Stimulated activated CD4-positive, alpha-beta T cell treated with anti-CD3 and anti-CD28 coated beads, TNF-alpha, amount 100 ng/mL, for 1 hour (primary cell): ENCODE measurements at places on chromosomes 5 and 9.

- DNase-seq: no peak
These were observed 26.0 kb downstream of the SLC31A2 start for GRCh38 chr9:113176803-113177202.

GRCh38 chr9:106334081-106334480 lies 528.9 kb upstream of the ZNF462 start:
- no peak for DNase-seq

GRCh38 chr5:112532654-112533360 lies 113.7 kb upstream of the EPB41L4A start:
- no peak for DNase-seq

- DNase-seq: no peak
These were observed 149.2 kb upstream of the ANKH start for GRCh38 chr5:15020736-15021135.

DNA sequence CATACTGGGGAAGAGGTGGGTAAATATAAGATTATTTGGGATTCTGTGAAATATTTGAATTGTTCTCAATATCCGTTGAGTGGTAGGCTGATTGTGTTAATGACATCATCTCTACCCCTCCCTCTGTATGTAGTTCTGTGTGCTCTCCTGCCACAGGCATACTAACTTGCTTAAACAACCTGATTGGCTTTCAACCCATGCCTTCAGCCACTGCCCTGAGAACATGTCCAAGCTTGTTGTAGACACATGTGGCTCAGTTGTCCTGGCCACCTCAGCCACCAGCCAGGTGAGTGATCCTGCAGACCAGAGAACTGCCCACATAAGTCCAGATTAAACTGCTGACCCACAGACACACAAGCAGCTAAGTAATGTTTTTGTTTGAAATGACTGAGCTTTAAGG lies 31.1 kb downstream of the ANKS6 start:
- DNase-seq: no peak

DNA sequence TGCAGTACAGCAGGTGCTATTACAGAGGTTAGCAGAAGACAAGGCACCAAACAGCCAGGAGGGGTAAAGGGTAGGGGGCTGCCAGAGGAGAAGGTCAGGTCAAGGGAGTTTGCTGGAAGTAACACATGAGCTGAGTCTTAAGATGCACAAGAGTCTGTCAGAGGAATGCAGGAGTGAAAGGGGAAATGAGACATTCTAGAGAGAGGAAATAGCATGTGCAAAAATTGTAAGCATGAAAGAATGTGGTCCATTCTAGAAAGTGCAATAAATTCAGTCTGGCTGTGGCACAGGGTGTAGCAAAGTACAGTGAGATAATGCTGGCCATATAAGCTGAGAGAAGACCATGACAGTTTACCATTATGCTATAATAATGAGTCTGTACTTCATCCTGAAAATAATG lies 6.6 kb downstream of the GOLGA1 start:
- no peak for DNase-seq

- DNase-seq: no peak
These were observed 109.3 kb upstream of the CPEB4 start for GRCh38 chr5:173778784-173779304.

GRCh38 chr9:73079326-73079725 lies 72.3 kb upstream of the ANXA1 start:
- no peak for DNase-seq

- no peak for DNase-seq
These were observed 242.1 kb upstream of the ZNF462 start for GRCh38 chr9:106620866-106621265.

GRCh38 chr9:73742412-73742811 lies 590.7 kb downstream of the ANXA1 start:
- DNase-seq: no peak

DNA sequence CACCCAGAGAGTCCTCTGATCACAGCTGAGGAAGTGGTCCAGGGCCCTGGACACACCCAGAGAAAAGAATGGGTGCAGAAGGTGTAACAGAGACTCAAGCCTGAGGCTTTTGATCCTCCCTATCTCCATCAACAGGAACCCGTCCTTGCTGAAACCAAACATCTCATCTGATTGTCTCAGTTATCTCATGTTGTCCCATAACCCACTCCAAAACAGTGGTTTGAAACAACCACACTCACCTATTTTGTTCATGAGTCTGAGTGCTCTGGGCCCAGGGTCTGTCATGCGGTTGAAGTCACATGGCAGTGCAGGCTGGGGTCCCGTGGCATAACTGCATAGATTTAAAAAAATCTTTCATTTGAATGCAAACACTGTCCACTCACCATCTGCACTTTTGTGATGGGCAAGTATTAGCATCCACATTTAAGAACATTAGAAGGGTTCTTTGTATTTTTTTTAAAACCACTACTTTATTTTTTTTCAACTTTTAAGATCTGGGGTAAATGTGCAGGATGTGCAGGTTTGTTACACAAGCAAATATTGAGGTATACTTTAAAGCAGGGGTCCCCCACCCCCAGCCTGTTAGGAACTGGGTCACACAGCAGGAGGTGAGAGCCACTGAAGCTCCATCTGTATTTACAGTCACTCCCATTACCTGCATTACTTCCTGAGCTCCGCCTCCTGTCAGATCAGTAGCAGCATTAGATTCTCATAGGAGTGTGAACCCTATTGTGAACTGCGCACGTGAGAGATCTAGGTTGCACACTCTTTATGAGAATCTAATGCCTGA lies 255.8 kb downstream of the ROR2 start:
- no peak for DNase-seq

DNA sequence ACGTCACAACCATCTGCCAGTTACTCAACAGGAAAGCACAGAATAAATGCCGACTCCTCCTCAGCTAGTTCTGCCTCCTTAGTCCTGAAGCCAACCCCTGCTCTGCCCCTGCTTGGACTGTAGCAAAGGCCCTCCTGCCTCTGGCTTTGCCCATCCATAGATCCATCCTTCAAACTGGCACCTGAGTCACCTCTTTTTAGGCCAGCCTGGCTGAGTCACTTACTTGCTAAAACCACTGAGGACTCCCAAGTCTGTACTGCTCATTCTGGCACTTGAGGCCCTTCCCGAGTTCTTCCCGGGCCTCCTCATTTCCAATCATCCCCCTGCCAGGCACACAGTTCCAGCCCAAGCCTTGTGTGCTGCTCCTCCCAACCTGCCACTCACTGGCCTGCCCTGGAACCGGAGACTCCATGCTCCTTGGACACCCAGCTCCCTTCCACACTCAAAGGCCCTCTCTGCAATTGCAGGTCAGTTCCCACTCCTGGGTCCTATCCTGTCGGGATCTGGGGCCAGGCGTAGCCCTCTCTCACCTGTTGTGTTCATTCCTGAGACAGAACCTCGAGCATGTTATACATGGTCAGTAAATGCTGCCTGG lies 220.1 kb downstream of the DAB2IP start:
- no peak for DNase-seq

DNA sequence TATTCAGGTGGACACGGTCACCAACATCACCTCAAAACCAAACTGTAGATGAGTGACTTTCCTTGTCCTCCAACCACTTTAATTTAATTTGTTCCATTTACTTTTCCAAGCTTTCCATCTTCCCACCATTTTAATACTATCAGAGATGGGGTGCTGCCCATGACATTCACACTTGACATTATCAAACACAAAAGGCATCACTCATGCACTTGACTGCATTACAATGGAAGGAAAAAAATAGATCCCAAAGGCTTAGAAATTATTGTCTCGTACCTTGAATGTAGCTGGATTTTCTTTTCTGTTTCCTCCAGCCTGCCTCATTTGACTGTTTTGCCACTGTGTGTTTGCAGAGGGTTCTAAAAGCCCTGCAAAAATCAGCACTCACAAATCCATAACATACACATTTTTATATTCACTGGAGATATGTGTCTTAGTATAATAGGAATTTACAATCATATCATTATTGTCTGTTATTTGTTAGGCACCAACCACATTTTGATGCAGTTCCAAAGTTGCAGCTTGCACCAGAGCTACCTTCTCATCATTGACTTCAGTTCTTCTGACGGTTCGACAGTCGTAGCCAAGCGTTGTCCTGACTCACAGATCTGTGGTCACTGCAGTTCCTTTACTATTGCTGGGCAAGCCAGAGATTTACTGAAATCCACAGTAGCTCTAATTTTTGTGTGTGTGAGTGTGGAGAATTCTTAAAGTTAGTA lies 712.3 kb upstream of the WWC1 start:
- no peak for DNase-seq

GRCh38 chr9:26324786-26325443 lies 567.7 kb downstream of the CAAP1 start:
- DNase-seq: no peak

- no peak for DNase-seq
These were observed 11.6 kb downstream of the FCN2 start for GRCh38 chr9:134892221-134892620.

GRCh38 chr5:99765011-99765410 lies 770.2 kb upstream of the FAM174A start:
- no peak for DNase-seq

- DNase-seq: no peak
These were observed 333.4 kb downstream of the YTHDC2 start for GRCh38 chr5:113846941-113847340.

GRCh38 chr5:13735691-13736090 lies 208.8 kb downstream of the DNAH5 start:
- no peak for DNase-seq

- no peak for DNase-seq
These were observed 27.7 kb downstream of the PLCXD3 start for GRCh38 chr5:41482715-41483114.

- DNase-seq: no peak
These were observed 342.5 kb downstream of the SPATA31D1 start for GRCh38 chr9:82331079-82331478.

GRCh38 chr5:113213551-113214425 lies 221.0 kb downstream of the TSSK1B start:
- no peak for DNase-seq

GRCh38 chr5:122283592-122283991 lies 28.4 kb upstream of the SNCAIP start:
- no peak for DNase-seq

DNA sequence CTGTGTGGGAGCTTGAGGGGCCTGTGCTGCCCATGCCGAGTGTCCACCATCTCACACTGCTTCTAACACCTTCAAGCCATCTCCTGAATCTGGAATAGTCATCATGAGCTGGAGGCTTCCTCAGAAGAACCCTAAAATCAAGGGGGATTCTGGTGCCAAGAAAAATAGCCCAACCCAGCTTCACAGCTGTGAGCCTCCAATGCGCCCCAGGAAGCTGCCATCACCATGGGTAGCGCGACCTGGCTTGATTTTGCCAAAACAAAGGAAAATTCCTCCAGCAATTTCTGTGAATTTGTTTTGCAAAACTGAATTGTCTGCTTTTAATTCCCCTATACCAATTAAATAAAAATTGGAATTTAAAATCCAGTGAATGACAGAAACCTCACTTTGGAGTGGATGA lies 6.2 kb upstream of the TIFAB start:
- no peak for DNase-seq

- no peak for DNase-seq
These were observed 14.7 kb downstream of the GM2A start for GRCh38 chr5:151267491-151268260.

DNA sequence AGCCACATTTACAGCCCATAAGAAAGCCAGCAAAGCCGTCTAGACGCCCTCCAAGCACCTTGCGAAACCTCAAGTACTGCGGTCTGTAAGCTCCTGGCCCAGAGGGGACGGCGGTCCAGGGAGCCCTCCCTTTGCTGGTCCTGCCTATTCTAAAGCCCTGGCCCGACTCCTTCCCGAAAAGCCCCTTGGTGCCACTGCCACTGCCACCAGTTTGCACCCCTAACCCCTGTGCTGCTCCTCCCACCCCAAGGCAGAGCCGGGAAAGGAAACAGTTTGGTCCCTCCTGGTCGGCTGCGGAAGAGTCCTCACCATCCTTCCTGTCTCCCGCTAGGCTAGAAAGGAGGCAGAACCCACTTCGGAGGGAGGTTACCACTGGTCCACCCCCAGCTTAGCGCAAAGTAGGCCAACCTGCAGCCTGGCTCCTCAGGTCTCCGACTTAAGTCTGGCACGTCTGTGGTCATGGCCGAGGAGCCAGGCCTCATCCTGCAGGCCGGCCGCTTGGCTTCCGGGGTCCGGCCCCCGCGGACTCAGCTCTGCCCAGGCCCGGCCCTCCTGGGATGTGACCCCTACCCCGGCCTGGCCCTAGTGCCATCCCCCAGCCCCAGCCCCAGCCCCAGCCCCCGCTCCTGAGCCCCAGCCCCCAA lies 916 bp downstream of the TOR1A start:
- DNase-seq: no peak

DNA sequence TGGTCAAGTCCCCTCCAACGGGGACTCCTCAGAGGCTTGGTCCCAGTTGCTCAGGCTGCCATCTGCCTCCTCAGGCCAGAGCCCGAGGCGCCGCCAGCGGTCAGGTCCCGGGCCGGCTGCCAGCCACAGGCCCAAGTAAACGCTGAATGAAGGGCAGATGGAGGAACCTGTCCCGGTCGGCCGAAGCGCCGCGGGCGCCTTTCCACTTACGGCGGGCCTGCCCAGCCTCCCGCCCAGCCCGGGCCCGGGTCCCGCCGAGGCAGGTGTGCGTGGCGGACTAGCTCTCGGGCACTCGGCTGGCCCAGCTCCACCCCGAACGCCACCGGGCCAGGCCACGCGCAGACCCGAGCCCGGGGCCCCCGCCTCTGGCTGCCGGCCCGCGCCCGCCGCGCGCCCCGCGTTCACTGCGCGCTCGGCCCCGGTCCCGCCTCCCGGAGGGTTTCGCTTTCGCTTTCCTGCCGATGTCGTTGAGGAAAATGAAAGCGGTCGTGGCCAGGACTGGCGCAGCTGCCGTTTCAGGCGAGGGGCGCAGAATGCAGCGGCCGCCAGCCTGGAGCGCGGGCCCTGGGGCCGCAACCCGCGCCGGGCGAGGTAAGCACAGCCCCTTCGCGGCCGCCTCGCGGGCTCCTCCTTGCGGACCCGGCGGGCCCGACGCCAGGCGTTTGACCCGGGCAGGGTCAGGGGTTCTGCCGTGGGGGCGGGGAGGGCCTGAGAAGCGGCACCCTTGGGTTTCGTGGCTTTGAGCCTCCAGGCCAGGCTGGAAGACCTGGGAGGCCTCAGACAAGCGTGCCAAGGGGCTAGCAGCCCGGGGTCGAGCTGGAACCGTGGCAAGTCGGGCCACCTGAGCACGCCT lies 41.2 kb downstream of the SLC22A5 start:
- peak; percentile 80 for DNase-seq

DNA sequence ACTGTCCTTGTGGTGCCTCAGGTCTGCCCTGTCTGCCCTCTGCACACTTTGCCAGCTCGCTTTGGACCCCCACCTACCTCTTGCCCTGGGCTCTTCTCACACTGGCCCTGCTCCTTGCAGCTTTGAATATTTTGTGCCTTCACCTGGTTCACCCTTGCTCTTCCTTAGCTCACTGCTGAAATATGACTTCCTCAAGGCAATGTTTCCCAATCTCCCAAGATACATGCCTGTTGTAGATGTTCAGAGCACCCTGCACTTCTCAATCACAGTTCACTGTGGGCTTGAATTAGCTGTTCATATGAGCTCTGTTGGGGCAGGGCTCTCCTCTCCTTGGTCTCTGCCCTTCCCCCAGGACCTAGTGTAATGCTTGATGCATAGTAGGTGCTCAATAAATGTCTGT lies 8.0 kb downstream of the AFAP1L1 start:
- no peak for DNase-seq
